Heart left ventricle (tissue), 16 donors: ENCODE measurements at places on chromosomes 5 and 9. TPM values are rescaled to one million over a fixed set of nuclear protein-coding genes. Genes with fewer than 3 reads are reported as not detected.

Gene SLC35D2
- 20.9 TPM for total RNA-seq

Gene INSL6
- not detected for total RNA-seq

Gene NOL6
- 14.3 TPM for total RNA-seq

DNA sequence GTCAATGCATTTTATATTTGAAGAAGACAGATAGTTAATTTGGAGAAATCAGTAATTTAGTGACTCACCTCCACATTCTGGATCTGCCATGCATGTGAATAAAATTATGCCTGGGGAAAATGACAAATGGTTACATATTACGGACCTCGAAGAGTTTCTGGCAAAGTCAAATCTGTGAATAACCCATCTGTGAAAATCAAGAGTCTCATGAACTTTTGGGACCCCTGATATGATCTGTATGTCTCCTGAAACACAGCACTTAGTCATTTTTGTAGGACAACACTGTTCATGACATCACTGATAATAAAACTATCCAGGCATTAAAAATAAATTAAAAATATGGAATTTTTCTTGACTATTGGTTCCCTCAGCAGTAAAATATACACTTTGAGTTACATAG, 584.5 kb downstream of the TLE4 start:
- no peak for DNase-seq

DNA sequence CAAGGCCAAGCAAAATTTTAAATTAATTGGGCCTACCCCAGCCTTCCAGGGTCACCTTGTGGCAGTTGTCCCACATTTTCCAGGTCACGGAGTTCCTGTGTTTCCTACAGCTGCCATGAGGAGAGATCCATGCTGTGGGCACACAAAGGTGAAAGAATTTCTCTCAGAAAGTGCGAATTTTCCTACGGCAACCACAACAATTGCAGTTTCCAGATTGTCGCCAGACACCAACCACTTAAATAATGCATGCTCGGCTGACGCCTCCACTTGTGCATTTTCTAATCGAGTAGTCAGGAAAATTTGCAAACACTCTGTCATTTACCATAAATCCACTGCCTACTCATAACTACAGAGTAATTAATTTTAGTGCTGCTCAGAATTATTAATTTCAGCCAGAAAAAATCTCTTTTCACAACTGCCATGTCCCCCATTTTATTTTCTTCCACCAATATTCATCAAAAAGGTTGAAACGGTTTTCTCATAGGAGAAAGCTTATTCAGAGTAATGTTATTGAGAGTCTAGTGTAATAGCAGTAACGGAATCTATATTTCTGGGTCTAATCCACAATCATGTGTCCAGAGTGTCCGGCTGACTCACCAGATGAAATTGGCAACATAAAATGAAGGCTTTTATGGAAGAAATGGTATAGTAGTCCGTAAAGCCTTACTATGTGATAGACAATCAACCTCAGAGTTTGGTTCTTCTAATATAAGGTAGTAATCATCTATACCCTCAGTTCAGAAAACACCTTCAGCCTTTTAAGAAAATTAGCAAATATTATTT, 389.8 kb downstream of the NR2F1-AS1 start:
- DNase-seq = no peak

DNA sequence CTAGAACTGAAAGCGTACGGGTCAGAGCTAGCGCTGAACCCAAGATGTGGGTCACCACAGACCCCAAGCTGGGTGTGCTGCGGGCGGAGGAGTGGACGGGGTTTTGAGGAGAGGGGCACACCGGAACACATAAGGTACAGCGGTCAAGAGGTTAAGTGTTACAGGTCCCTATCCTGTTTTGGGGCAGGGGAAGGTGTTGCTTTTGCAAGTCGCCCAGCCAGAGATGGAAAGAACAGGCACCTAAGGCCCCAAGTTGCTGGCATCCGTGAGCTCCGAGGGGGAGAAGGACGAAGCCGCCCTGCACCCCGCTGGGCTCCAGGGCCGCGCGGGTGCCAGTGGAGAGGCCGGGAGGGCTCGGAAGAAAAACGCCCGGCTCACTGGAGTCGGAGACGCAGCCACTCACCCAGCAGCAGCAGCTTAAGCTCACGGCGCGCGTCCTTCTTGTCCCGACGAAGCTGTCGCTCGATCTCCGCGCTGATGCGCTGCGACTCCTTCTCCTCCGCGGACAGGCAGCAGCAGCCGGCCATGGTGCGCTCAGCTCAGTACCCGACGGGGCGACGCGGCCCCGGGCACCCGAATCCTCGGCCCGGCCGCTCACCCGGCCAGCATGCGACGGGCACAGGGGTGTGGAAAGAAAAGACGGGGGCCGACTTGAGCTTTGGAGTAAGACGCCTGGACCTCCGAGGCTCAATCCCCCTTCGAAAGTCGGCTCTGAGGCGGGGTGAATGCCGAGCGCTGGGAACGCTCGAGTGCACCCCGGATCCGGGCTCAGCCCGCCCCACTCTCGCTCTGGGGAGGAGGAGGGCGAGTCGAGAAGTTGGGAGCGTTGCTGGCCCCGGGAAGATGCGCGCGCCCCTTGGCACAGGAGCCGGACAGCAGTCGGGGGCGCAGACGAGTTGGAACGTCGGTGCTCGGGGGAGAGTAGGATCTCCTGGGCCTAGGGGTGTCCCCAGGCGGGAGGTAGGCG, 572 bp downstream of the GNA14 start:
- peak; percentile 40 for DNase-seq

DNA sequence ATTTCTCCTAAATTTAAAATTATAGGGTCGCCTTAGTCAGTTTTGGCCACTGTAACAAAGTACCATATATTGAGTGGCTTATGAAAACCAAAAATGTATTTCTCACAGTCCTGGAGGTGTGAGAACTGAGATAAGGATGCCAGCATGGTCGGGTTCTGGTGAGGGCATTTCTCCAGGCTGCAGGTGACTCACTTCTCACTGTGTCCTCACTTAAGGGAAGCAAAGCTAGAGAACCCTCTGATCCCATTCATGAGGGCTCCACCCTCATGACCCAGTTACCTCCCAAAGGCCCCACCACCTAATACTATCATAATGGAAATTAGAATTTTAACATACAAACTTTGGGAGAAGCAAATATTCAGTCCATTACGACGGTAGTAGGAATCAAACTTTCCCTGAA, 75.1 kb upstream of the FBN2 start:
- DNase-seq = no peak
